HepG2 (cell line): ENCODE measurements at places on chromosomes 4 and X. TPM values are rescaled to one million over a fixed set of nuclear protein-coding genes. Genes with fewer than 3 reads are reported as not detected.

DNA sequence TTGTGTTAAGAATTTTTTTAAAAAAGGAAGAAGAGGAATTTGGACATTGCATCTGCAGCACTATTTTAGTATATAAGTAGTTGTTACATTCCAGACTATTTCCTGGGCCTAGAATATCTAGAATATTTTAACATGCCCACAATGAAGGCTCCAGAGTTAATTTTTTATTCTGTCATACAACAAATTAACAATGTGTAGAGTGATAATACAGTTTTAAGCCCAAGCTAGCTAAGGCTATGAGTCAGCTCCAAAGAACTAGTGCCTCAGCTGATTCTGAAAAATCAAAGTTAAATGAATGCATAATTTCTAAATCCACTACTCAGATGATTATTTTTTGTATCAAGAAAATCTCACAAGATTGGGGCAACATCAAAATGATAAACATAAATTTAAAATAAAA, 231.4 kb downstream of the PRDM5 start:
- no peaks in the 10 kb centered on the region for H3K36me3 ChIP-seq
- H3K4me1 ChIP-seq: no peaks in the 10 kb centered on the region
- H3K27ac ChIP-seq: no peak overlapping the region
- no peak for DNase-seq

DNA sequence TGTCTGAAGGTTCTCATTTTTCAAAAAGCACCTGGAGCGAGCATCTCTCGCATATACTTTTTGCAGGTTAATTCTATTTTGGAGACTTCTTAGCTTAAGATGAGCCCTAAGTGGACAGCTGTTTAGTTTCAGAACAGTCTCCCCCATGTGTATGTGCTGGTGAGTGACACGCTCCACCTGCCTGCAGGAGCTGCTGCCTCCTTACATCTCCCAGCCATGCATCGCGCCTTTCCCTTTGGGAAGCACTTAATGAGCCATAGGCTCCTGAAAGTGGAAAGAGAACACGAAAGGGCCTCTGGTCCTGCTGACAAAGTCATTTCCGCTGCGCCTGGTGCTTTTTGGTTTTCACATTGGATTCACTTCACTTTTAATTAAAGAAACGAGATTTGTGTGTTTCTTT, 56.1 kb downstream of the TRIML2 start:
- H3K27me3 ChIP-seq: no peaks in the 10 kb centered on the region
- DNase-seq: no peak
- H3K36me3 ChIP-seq: no peaks in the 10 kb centered on the region
- H3K4me3 ChIP-seq: no peak overlapping the region

DNA sequence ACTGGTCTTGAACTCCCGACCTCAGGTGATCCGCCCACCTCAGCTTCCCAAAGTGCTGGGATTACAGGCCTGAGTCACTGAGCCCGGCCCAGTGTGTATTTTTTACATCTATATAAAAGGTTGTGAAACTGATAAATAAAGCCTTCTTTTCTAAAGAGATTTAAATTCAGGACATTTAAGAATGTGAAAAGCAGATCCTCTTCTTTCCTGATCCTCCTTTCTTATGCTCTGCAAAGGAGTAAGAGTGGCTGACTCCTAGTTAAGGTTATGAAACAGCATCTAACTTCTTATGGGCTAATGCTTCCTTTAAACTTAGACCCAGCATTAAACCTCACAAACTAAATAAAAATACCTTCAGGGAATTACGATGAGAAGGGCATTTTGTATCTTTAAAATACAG, 197.7 kb upstream of the MAB21L2 start:
- H3K27ac ChIP-seq: no peak overlapping the region
- H3K4me3 ChIP-seq: no peak overlapping the region
- no peaks in the 10 kb centered on the region for H3K36me3 ChIP-seq
- DNase-seq: no peak
- H3K4me1 ChIP-seq: no peaks in the 10 kb centered on the region

POU4F2 gene
- not detected in 2 replicates for total RNA-seq

- H3K4me1 ChIP-seq: peaks cover 12% of the 10 kb centered on the region
- H3K27ac ChIP-seq: no peak overlapping the region
- no peak for DNase-seq
These were observed 33.6 kb downstream of the RASSF6 start for GRCh38 chr4:73586666-73587065.

FAAH2 gene
- 3.3 TPM in 2 replicates for total RNA-seq

- DNase-seq: no peak
- H3K27me3 ChIP-seq: no peaks in the 10 kb centered on the region
- no peaks in the 10 kb centered on the region for H3K36me3 ChIP-seq
- no peak overlapping the region for H3K4me3 ChIP-seq
These were observed 684.6 kb downstream of the ARAP2 start for GRCh38 chr4:35559559-35560365.

PNMA6A gene
- 0.08 and 0.11 TPM in 2 replicates for total RNA-seq

BEX1 gene
- total RNA-seq: 69.4 and 85.8 TPM in 2 replicates

BMPR1B gene
- total RNA-seq: 0.07 TPM in 1 of 2 replicates, not detected in the other
